ENCODE measurements at places on chromosomes 5 and 9. TPM values are rescaled to one million over a fixed set of nuclear protein-coding genes. Genes with fewer than 3 reads are reported as not detected.

Gene PDCD1LG2
- not detected for total RNA-seq

DNA sequence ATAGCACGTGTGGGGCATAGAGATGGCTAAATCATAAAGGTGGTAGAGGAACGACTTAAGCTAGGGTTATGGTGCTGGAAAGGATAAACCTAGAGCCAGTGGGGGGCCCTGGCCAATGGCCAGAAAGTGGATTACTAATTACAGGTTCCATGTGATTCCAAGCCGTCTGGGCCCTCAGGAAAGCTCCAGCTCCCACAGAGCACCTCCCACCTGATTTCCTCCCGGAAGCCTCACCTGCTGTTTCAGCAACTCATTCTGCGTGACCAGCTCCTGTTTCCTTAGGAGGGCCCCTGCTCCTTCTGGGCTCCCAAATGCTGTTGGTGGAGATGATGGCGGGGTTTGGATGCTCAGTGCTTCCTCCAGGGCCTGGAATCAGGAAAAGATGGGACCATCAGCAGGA is 16.2 kb downstream of the GPX3 start:
- no peak for DNase-seq

Gene NMUR2
- 6.4 TPM for total RNA-seq

- no peak for DNase-seq
Measured at GRCh38 chr5:581941-582340, 30.2 kb upstream of the CEP72 start.

Gene SLC4A9
- not detected for total RNA-seq

DNA sequence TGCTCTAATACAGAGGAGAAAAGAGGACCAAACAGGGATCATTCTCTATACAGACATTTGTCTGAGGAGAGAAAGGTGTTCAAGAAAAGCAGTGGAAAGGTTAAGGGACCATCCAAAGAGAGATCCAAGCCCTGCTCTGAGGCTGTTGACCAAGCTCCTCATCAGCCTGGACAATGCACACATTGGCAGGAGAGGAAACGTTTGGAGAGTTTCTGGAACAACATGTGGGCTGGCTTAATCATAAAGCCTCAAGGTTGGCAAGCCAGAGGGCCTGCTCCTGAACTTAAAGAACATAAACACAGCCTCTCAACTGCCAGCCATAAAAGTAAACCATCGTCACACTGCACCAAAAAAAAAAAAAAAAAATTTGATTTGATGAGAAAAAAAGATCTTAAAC is 184.4 kb upstream of the SLC12A2 start:
- DNase-seq, result no peak

Gene ANKRD33B
- 9.3 TPM for total RNA-seq

DNA sequence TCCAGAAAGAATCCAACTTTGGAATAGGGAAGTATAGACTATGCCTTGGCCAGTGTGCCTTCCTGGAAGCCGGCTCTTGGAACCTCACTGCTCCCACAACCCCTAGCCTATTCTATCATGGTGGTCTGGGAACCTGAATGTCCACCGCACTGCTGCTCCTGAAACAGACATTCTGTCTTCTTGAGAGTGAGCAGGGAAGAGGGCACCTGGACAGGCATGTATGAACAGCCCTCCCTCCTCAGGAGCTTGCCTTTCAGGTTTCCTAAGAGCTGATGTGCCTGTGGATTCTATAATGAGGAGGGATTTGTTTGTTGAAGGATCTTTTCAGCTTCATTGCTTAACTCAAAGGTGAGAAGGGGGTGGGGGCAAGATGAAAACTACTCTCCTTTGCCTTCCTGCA is 55.1 kb upstream of the XPA start:
- DNase-seq, result no peak

Gene COMMD10
- total RNA-seq, result 9.2 TPM

Gene KIF4B
- not detected for total RNA-seq

Gene PCDHB6
- not detected for total RNA-seq

GRCh38 chr5:126953640-126954039 is 76.7 kb downstream of the MARCHF3 start:
- no peak for DNase-seq

DNA sequence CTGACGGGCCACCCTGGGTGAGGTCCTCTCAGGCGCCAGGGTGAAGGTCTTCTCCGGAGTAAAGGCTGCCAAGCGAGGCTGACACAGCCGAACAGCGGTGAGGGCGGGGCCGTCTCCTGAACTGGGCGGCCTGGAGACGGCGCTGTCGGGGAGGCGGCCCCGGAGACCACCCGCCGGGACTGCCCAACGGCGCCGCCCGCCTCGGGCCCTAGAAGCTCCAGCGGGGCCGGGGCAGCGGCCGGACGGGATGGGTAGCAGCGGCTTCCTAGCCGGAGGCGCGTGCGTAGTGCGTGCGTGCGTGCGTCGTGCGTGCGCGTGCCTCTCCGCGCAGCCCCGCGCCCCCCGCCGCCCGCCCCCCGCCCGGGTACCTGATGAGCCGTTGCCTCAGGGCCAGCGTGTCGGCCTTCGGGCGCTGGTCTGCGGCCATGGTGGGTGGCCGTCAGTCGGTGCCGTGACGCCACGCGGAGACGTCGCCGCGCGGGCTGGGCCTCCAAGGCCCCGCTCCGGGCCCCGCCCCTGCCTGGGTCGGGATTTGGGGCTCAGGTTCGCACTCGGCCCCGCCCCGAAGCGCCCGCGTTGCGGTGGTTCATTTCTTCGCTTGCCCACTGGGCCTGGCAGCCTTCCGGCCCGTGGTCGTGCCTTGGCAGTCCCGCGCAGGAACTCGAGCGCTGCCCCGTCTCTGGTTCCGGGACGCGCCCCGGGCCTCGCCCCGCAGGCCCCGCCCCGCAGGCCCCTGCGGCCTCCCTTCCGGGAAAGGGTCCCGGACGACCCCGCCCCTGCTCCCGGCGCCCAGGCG is at the start of gene PHYKPL:
TSS of gene PHYKPL (minus strand) at position 679 of the 796 bp plus-strand sequence. CDS start at position 427, 252 bp downstream.
- DNase-seq, result peak; percentile 74

Gene SPATA31E1
- not detected for total RNA-seq

GRCh38 chr5:74372502-74373064 is 267.9 kb downstream of the ENC1 start:
- DNase-seq, result no peak

- peak; percentile 35 for DNase-seq
Measured at GRCh38 chr9:71725590-71726338, 42.5 kb downstream of the CEMIP2 start.

- DNase-seq, result peak; percentile 29
Measured at GRCh38 chr5:5605170-5605764, 182.8 kb downstream of the ICE1 start.

DNA sequence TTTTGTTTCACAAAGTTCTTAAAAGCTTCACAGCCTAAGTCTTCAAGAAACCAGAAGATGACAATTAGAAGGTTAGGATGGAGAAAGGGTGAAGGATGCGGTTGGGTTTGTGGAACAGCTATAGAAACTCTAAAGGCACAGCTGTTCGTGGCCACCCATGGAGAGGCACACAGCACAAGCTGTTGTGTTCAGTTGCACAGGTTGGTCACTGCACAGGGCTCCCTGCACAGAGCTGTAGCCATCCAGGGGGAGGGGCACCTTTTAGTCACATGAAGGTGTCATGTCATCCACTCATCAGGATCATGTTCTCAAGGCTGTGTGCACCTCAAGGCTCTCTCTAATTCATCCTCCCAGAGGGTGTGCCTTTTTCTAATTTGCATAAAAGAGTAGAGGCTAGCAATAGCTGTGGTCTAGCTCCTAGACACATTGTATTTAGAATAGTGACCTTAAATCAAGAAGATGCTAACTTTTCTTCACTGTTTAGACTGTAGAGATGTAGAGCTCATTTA is 5.0 kb upstream of the RASGRF2 start:
- no peak for DNase-seq

Gene MOB3B
- not detected for total RNA-seq

Gene FCN1
- total RNA-seq, result not detected

GRCh38 chr5:159345336-159345735 is 15.0 kb upstream of the IL12B start:
- no peak for DNase-seq

DNA sequence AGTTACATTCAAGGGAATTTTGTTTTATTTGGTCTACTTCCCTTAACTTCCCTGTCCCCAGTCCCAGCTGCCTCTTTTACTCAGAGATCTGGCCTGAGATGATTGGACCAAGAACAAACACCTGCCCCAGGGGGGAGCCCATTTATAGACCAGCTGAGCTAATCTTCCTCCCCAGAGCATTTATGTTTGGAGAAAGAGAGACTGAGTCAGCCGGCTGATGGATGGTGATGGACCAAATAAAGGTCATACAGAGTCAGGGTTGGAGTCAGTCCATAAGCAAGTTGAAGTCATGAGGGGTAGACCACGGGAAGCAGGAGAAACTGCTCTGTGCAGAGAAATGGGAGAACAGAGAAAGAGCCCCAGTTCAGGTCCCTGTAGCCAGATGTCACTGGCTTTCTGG is 77.7 kb downstream of the TMEM174 start:
- no peak for DNase-seq

Gene ABLIM3
- total RNA-seq, result 10.4 TPM

DNA sequence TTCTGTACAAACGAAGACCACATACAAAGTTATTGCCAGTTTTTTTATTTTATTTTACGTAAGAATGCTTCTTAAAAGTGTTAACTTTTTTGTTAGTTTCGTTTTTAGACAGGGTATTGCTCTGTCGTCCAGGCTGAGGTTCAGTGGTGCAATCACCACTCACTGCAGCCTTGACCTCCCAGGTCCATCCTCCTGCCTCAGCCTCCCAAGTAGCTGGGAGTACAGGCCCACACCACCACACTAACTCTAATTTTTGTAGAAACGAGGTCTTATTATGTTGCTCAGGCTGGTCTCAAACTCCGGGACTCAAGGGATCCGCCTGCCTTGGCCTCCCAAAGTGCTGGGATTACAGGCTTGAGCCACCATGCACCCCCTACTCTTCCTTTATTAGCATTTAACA is 2.3 kb upstream of the DNAJA1 start:
- no peak for DNase-seq

DNA sequence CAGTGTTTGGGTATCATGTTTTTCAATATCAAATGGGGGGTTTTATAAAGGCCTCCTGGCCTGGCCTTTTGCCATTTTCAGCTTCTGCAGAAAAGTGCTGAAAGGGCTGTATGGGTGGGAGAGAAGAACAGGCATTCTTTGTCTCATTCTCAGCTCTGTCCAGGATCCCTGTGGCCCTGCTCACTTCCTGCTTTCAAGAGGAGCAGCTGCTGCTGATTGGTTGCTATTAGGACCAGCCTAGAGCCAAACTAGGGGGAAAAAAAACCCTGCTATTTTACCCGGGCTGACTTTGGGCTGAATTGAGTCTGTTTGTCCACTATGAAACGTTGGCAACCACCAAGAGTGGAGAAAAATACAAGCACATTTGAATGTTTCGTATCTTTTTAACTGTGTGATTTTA is 117.1 kb downstream of the CMYA5 start:
- DNase-seq, result no peak

Gene IL5
- total RNA-seq, result not detected

- peak; percentile 52 for DNase-seq
Measured at GRCh38 chr9:35910613-35911359, 1.5 kb downstream of the SPAAR start.

All from Caki2 (cell line).